CD4-positive, alpha-beta T cell (primary cell): ENCODE measurements at places on chromosomes 11 and 22. TPM values are rescaled to one million over a fixed set of nuclear protein-coding genes. Genes with fewer than 3 reads are reported as not detected.

The MYOD1 gene
- not detected for total RNA-seq

The PRG3 gene
- not detected for total RNA-seq

The MYO18B gene
- 0.22 TPM for total RNA-seq

The PGA3 gene
- total RNA-seq = not detected

The APOA5 gene
- total RNA-seq = not detected

The MS4A1 gene
- 0.82 TPM for total RNA-seq

The OR5AN1 gene
- total RNA-seq = not detected

The SCUBE1 gene
- total RNA-seq = not detected

The KCNJ11 gene
- not detected for total RNA-seq

The DDI1 gene
- not detected for total RNA-seq

The CALCB gene
- total RNA-seq = 0.30 TPM

The MMP27 gene
- not detected for total RNA-seq

The OR10A2 gene
- total RNA-seq = not detected

The FAM118A gene
- 159 TPM for total RNA-seq

The YPEL1 gene
- 2.3 TPM for total RNA-seq

The NLRP10 gene
- total RNA-seq = not detected

The BIRC3 gene
- 124 TPM for total RNA-seq

The POTEH gene
- total RNA-seq = not detected

The THAP12 gene
- total RNA-seq = 36.3 TPM

The MMP10 gene
- total RNA-seq = not detected

The TSKU gene
- total RNA-seq = 0.06 TPM

The ACTN3 gene
- 0.22 TPM for total RNA-seq

The KLHL22 gene
- 27.7 TPM for total RNA-seq

The NXPE2 gene
- not detected for total RNA-seq

The RIMBP3C gene
- not detected for total RNA-seq

The MPZL3 gene
- 30.2 TPM for total RNA-seq
